ENCODE measurements at places on chromosomes 5 and 9.

- DNase-seq, result no peak
Measured at GRCh38 chr9:31040564-31040963, 1343.9 kb upstream of the ACO1 start.

DNA sequence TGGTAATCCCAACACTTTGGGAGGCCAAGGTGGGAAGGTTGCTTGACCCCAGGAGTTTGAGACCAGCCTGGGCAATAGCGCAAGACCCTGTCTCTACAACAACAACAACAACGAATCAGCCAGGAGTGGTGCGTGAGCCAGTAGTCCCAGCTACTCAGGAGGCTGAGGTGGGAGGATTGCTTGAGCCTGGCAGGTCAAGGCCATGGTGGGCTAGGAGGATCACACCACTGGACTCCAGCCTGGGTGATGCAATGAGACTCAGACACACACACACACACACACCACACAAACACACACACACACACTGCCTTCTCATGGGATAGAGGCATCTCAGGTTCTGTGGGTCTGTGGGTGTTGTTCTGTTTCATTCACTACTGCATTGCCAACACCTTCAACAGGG is 115.0 kb downstream of the DCP2 start:
- no peak for DNase-seq

- no peak for DNase-seq
Measured at GRCh38 chr9:6410633-6411032, 2.4 kb upstream of the UHRF2 start.

DNA sequence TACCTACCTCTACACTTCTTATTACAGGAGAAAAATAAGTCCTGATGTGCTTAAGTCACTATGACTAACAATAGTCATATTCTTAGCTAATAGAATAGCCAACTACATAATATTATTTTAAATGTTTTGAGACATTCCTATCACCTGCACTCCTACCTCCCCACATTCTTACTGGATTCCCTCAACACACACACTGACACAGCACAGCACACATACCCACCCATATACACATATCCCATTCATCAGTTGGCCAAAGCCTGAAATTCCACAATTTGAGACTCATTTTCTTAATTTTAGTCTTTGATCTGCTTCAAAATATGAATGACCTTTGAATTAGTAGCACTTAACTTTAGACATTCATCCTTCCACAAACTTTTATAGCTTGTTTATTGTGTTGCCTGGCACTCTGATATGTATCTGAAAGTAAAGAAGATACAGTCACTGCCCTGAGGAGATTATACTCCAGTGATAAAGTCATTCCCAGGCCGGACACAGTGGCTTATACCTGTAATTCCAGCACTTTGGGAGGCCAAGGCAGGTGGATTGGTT is 168.3 kb upstream of the RASA1 start:
- DNase-seq, result no peak

GRCh38 chr9:102922526-102922925 is 72.6 kb upstream of the CYLC2 start:
- no peak for DNase-seq

- no peak for DNase-seq
Measured at GRCh38 chr5:179914032-179914755, 6.5 kb upstream of the TBC1D9B start.

DNA sequence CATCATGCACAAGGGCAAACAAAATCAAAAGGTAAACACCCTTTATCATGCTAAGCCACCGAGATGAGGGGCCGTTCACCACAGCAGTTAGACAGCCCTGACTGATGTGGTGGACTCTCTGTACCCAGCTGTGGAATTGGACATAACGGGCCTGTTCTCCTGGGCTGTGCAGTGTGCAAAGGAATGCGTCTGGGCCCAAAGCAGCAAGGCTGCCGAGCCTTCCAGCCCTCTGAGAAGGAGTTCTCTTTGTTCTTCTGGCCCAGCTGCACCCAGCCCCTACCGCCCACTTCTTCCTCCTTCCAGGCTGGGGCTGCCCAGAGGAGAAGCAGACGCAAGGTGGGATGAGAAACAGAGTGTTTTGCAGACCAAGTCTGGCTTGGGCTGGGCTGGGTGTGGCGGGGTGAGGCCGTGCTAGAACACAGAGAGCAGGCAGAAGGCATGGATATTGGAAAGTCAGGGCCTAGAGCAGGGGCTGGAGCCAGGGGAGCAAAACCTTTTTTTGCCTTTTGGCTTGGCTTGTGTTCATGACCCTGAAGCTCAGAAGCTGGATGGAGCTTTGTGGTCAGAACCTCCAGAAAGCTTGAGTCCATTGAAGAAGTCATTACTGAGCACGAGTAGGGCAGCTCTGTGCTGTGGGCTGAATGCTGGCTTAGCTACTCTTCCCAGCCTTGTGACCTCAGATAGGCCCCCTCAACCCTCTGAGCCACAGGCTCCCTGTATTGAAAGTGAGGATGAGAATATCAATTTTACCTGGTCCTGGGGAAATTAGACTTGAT is 49.8 kb upstream of the SH3PXD2B start:
- no peak for DNase-seq

- DNase-seq, result no peak
Measured at GRCh38 chr5:17769277-17769676, 135.0 kb downstream of the TAF11L14 start.

DNA sequence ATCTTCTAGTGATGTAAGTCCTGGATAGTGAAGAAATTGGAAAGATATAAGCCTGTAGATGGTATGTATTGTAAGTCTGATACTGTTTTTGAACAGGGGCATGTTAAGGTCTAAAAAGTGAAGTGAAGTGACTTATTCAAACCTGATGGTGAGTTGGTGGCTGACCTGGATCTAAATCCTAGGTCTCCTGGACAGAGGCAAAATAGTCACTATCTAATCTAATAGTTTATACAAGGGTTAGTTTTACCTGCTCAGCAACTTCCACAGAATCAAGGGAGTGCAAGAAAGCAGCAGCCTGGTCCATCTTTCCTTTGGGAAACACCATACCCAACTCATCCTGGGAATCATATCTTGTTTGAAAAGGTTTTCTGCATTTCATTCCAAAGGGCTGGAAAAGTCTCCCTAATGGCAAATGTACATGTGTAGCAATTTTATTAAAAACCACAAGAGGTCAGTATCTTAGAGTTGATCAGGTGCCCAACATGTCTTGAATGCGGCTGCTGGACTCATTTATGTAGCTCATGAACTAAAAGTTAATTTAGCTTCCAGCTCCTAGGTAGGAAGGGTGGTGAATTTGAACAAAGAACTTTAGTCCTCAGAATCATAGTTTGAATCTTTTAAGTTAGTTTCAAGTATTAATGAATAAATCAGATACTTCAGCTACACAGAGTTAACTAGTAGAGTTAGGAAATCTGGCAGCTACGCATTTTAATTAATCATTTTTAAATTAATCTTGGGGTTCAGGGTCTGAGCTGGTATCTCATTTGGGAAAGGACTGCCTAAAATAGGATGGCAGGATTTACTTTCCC is 26.0 kb downstream of the SKP2 start:
- DNase-seq, result no peak

DNA sequence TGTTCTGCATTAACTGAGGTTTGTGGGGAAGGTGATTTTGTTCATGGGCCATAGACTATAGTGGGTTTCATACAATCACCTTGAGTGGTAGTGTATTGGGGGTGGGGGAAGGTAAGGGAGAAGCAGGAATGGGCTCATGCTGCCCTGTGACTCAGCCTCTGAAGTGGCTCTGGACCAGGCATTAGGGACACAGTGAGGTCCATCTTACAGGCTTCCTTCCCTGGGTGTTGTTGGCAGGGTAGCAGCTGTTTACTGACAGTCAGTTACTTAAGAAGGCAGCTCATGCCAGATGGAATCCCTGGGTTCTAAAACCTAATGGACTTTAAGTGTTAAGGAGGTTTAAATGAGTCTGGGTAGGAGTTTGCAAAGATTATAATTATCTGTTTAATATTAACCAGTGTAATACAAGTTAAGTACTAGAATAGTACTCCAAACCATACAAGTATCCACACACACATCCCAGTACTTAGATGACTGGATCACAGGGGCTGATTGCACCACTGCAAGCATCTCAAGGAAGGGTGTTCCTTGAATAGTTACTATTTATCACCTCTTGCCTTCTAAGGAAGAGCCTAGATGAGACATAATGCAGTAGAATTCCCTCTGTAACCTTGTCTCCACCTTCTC is 59.3 kb downstream of the CAST start:
- no peak for DNase-seq

DNA sequence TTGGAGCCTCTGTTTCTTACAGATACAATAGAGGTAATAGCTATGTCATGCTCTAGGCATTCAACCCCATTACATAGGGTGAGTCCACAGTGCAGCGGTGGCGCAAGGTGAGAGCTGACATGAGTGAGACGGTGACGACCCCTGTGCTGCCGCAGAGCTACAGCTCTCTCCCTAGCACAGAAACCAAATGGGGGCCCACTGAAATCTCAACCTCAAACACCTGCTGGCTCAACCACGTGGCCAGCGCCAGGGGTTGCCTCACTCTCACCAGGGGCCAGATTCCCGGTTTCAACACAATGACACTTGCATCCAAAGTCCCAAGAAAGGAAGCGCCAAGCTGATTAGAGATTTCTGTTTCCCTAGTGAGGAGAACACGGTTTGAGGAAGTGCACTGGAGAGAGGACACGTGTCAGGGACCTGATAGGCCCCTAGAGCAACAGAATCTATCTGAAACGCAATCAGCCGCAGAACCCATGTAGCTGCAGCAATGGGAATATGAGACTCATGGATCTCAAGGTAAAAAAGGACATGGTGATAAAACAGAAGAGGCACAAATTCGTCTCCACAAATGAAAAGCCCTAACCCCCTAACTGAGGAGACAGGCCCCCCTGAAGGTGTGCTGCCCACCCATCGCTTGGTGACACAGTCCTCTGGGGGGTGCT is 114.3 kb downstream of the CRB2 start:
- DNase-seq, result no peak

DNA sequence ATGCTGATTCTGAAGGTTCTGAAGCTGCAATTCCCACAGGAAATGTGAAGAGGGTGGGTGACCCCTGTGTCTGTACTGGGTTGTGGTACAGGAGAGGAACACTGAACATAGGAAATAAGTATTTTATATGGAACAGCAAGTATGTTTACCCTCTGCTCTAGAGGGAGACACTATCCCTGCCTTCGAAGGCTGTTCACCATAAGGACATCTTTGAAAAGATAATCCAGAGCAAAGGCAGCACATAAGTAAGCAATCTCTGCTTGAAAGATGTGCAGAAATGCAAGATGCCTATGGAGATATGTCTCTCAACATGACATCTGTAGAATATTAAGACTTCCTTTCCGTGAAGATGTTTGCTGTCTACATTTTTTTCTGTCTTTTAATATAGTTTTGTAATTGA is 184.4 kb upstream of the EFNA5 start:
- DNase-seq, result no peak

GRCh38 chr5:15948190-15948589 is 231.4 kb downstream of the MARCHF11 start:
- no peak for DNase-seq

DNA sequence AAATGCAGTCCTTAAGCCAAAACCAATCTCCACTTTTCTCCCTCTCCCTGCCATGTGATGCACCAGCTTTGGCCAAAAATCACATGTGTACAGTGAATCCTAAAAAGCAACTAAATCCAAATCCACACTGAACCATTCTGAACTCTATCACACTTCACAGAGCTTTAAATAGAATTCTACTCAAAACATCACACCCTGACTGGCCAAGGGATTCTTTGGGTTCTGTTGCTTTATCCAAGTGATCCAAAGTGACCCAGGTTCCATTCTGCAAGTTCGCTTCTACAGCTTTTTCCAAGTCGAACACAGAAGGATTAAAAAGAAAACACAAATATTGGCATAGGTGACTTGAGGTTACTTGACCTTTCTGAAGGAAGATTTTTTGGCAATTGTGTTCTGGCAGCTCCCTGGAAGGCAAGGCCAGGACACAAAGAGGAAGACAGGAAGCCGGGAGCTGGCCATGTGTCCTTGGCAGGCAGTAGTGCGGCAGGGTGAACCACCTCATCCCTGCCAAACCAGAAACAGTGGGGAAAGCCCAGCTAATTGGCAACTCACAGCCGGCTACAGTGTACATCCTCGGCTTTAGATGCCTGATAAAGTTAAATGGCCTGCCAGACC is 115.0 kb downstream of the NFIB start:
- no peak for DNase-seq

GRCh38 chr5:88691230-88691582 is 191.8 kb downstream of the MEF2C start:
- DNase-seq, result no peak

DNA sequence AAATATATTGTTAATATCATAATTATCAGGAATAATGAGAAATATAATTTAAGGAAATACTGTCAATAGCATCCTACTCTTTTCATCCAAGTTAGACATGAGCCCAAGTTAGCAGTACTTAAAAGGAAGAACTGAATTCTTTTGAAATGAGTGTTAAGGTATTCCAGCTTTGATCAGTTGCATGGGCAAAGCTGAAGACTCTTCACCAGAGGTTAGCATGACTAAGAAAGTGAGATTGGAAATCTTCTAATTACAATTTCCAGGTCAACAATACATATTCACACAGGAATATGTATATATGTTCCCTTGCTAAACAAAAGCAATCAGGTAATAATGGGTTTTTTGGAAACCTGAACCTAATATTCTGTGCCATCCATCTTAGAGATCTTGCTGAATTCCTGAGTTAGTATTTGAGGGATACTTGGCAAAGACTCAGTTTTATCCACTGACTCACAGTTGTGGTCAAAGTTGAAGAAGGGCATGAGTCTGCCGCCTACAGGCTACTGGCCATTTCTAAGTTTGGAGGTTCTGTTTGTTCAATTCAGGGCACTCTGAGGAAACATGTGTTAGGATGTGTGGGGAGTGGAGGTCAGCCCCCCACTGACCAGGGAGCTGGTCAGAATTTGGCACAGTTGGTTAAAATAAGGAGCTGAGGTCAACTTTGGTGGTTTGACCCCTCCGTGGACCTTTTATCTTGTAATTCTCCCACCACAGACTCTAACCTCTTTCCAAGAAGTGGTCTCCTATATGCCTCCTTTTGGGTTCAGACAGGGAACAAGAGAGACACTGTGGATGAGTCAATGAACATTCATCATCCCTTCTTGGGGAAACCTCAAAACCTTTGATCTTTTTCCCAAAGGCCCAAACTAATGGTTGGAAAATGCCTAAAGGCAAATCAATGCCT is 118.3 kb downstream of the PIK3R1 start:
- no peak for DNase-seq

DNA sequence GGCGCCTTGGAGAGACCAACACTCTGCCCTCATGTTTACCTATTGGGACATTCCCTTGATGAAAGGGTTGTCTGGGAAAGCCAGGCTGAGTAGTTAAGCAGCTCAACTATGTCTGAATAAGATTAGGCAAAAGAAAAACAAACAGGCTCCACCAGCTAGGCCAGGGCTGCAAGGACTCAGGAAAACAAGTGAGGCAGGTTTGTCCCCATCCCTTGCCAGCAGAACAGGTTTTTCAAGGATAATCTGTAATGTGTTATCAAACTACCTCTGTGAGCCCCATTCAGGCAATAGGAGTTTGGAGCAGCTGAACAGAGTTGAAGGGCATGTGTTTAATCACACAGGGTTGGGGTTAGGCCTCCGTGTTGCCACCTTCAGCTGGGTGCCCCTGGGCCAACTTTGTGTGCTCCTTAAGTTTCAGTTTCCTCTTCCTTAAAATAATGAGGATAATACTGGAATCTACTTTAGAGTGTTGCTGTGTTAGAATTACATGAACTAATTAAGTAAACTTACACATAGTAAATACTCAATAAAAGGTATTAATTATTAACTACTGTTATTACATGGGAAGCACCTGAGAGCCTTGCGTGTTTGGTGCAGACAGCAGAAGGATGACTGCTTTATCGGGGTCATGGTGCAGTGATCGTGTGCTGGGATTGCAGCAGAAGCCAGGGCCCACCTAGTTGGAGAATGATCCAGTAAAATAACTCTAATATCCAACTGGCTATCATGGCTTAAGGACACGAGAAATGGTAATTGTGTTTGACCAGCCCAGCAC is 72.1 kb upstream of the ATP10B start:
- DNase-seq, result no peak

- no peak for DNase-seq
Measured at GRCh38 chr5:127434588-127434987, 82.9 kb upstream of the PRRC1 start.
